ENCODE measurements at places on chromosomes 7 and 10.

GRCh38 chr10:61804414-61804813 is 97.1 kb upstream of the ARID5B start:
- peak; percentile 44 for DNase-seq

DNA sequence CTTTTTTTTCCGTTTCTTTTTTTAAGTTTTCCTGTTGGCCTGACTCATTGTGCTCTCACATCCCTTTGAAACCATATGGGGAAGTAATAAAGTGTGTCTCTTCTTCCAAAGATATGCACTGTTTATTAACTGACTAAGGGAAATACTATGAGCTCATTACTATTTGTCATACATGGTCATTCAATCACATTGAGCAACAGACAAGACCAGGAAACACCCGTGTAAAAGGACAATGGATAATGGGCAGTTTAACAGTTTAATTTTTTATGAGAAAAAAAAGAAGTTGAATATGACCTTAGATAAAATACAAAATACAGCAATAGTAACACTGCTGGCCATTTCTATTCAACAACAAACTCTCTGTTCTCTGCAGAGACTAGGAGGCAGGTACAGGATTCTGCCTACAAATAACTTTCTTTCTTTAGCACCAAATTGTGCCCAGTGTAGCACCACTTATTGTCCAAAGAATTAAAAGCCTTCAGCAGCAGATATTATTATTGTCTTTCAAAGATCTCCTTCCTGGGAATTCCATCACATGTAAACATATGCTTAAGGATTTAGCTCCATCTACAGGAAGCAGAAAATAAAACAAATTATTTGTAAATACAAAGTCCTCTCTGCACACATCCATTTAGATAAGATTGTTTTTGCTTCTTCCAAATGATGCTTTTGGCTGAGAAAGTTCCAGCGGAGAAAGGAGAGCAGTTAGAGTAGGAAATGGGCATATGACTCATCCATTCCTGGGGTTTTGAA is 55.0 kb upstream of the AKR1E2 start:
- DNase-seq = peak; percentile 99

GRCh38 chr7:21965291-21965690 is 19.6 kb upstream of the CDCA7L start:
- DNase-seq = no peak

DNA sequence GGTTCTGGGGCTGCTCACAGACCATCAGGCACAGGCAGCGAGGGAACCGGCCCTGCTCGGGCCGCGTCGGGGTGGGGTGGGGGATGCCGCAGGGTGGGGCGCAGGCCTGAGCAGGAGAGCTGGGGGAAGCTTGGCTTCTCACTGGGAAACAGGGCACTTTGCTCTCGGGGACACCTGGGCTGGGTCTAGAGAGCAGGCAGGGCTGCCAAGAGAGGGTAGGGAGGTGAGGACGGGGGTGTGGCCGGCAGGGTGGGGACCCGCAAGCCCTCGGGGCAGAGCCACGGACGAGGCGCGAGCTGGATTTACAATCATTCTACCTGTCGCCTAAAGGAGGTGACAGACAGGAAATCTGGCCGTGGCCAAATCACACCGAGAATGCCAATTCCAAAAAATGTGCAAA is 11.1 kb downstream of the INTS1 start:
- no peak for DNase-seq

- no peak for DNase-seq
Observed at GRCh38 chr10:132790470-132790869, 4.5 kb upstream of the NKX6-2 start.

- no peak for DNase-seq
Observed at GRCh38 chr7:83574616-83575015, 74.3 kb downstream of the SEMA3E start.

DNA sequence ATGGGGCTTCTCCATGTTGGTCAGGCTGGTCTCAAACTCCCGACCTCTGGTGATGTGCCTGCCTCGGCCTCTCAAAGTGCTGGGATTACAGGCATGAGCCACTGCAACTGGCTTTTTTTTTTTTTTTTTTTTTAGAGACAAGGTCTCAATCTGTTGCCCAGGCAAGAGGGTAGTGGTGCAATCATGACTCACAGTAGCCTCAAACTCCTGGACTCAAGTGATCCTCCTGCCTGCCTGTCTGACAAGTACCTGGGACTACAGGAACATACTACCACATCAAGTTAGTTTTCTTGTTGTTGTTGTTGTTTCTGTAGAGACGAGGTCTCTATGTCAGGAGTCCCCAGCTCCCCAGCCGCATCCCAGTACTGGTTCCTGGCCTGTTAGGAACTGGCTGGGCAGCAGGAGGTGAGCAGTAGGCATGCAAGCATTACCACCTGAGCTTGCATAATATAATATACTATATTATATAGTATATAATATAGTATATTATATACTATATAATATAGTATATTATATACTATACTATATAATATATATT is 55.7 kb downstream of the TPK1 start:
- no peak for DNase-seq

GRCh38 chr7:67918158-67918557 is 921.5 kb downstream of the TYW1 start:
- DNase-seq = peak; percentile 10

GRCh38 chr10:4181081-4181480 is 396.1 kb upstream of the KLF6 start:
- DNase-seq = no peak

DNA sequence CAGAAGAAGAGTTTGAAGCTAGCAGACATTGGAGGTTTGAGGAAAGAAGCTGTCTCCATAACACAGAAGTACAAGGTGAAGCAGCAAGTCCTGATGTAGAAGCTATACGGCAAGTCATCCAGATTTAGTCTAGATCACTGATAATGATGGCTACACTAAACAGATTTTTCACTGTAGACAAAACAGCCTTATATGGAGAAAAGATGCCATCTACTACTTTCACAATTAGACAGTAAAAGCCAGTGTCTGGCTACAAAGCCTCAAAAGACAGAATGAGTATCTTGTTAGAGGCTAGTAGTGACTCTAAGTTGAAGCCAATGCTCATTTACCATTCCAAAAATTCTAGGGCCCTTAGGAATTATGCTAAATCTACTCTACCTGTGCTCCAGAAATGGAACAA is 85.1 kb downstream of the SNX13 start:
- DNase-seq = no peak

DNA sequence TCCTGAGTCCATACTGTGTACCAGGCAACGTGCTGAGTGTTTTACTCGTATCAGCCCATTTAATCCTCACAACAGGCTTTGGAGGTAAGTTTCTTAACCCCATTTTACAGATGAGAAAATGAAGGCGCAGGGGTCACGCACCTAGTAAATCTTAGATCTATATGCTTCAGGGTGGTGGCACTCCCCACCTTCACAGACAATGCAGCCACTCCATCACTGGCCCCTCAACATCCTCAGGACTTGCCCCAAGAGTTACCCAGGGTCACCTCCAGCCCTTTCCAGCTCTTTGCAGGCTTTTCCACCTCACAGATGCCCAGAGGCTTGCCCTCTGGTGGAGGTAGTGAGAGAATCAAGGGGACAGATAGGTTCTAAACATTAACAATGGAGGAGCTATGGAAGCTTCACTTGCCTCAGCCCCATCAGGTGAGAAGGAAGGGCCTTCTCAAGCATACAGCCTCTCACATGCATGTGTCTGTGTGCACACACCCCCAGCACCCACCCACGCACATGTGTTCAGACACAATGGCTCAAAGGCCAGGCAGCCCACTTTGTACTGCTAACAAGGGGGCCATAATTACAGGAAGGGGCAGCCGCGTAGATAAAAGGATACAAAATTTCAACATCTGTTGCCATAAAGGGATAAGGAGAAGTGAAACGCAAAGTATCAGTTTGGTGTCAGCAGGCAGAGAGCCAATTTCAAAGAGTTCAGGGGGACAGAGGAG is 29.1 kb downstream of the DPCD start:
- no peak for DNase-seq

- no peak for DNase-seq
Observed at GRCh38 chr10:128963211-128964099, 503.6 kb upstream of the MGMT start.

GRCh38 chr7:134120405-134120804 is 6.7 kb upstream of the LRGUK start:
- no peak for DNase-seq

GRCh38 chr7:73342645-73343044 is 14.7 kb downstream of the FKBP6 start:
- DNase-seq = peak; percentile 25

GRCh38 chr7:137694405-137694804 is 152.4 kb downstream of the DGKI start:
- no peak for DNase-seq

DNA sequence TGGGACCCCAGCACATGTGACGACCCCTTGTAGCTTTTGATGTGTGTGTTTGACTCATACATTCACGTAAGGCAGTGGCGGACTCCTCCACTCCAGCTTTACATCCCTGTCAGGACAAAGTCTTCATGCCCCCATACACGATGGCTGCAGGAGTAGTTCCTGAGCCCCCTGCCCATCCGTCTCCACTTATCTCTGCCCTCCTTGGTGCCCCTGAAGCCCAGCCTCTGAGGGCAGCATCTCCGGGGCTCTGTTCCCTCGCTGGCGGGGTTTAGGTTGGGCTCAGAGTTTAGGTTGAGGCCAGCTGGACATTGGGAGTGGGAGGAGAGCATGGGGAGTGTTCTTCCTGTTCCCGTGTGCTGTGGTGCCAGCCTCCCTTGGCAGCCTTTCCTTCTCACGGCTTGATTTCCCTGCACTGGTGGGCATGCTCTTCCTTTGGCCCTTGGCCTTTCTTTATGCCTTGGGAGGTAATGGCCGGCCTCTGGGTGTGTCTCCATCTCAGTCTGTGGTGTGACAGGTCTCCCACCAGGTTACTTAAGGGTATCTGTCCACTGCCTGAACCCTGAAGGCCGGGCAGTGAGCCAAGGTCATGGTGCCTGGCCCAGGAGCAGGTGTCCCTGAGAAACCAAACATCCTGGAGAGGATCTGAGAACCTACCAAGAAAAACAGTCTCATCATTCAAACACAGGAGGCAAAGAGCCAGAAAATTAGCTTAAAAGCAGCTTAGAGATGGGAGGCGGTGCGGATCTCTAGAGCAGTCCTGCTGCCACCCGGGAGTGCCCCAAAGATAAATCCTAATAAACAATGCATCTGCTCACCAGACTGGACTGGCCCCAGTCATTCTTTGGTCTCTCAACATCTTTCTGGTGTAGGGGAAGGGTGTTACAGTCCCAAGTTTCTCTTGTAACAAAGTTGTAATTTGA is 85.5 kb downstream of the GLRX3 start:
- no peak for DNase-seq

GRCh38 chr10:45253183-45253914 is 62.1 kb downstream of the OR13A1 start:
- no peak for DNase-seq

DNA sequence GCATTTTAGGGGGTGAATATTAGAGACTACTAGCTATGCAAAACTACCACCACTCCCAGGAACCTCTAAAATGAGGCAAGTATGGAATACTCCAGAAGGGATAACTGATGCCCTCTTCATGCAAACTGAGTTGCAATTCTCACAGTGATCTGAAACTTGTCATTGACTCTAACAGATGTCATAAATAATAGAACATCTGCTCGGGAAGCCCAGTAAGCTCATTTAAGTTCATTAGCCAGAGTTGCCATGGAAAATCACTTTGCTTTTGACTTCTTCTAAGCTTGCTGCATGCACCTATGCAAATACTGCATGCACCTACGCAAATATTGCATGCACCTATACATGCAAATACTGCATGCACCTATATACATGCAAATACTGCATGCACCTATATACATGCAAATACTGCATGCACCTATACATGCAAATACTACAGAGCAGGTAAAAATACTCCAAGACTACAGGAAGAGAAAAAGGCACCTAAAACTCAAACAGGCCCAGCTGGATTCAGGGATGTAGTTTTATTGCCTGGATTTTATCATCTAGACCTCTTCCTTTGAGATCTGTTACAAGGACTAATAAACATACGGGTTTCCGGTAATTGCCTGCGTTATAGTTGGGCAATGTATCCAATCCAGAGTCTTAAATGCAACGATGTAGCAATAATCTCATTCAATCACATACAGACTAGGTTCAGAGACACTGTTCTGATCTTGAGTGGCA is 1061.1 kb upstream of the AUTS2 start:
- DNase-seq = no peak

GRCh38 chr7:140033036-140033435 is 29.7 kb downstream of the PARP12 start:
- DNase-seq = peak; percentile 30

- DNase-seq = no peak
Observed at GRCh38 chr10:85614566-85614965, 752.0 kb downstream of the GRID1 start.

DNA sequence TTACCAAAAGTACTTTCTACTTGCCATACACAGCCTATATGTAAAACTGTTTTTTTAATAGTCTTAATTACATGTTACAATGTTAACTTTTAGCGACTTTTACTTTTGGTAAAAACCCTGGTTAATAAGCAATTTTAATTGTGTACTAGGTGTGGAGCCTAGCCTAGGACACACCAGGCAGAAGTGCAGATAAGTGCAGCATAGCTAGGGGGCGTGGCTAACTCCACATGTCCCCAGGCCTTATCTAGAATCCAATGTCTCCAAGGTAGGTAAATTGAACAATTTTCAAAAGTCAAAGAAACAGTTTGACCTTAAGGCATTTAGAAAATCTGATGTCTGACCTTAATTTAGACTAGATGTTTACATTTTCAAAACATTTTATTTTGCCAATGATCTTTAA is 858.7 kb downstream of the CCSER2 start:
- DNase-seq = no peak

GRCh38 chr7:50309721-50310120 is 5.2 kb downstream of the IKZF1 start:
- DNase-seq = no peak

DNA sequence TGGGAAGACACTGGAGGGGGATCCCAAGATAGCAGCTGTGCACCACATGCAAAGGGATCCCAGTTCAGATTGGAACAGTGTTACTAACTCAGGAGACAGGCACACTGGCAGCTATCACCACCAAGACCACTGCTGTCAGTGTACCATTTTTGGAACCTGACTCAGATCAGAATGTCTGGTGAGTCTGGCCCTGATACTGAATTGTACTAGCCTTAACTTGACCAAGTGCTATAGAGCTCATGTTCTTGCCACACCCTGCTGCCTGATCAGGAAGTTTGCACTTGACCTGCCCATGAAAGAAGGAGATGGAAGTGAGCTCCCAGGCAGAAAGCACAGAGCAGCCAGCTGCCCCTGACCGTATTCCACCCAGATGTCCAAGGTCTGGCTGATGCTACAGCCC is 4.8 kb upstream of the PRRT4 start:
- DNase-seq = no peak

DNA sequence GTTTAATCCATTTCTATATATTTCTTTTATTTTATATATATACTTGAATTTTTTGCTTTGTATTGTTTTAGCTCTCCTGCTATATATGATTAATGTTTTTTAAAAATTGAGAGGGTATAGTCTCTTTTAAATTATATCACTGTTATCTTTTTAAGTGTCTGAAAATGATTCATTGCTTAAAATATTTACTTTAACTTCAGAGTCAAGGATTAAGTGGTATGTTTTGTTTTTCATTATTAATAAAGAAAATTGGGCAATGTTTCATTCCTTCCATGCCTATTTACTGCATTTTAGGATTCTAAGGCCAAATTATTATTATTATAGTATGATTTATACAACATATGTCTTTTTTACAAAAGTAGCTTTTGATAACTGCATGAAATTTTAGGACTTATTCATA is 67.2 kb upstream of the THSD7A start:
- DNase-seq = no peak

- peak; percentile 92 for DNase-seq
Observed at GRCh38 chr7:102874166-102874829, 38.5 kb upstream of the LRRC17 start.

GRCh38 chr7:92808006-92808405 is 28.4 kb downstream of the CDK6 start:
- DNase-seq = no peak

GRCh38 chr7:3960942-3961341 is 659.9 kb downstream of the SDK1 start:
- no peak for DNase-seq

Measured in kidney capillary endothelial cell (primary cell).